ENCODE measurements at places on chromosomes 6 and 20.

DNA sequence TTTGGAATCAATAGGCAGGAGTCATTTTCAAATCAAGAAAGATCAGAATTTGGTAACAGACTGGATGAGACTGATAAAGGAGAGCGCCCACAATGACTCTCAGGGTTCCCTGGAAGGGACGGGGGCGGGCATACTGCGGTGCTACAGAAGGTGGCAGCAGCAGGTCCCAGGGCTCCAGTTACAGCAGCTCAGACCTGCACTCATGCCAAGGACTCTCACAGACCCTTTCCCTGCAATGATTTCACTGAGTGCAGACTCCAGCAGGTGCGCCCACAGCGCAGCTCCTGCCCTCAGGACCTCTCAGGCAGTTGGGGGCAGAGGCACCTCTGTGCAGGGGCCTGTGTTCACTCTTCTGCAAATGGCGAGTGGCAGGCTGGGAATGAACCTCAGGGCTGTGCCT lies 359.8 kb downstream of the ZFAND3 start:
- DNase-seq, result no peak

DNA sequence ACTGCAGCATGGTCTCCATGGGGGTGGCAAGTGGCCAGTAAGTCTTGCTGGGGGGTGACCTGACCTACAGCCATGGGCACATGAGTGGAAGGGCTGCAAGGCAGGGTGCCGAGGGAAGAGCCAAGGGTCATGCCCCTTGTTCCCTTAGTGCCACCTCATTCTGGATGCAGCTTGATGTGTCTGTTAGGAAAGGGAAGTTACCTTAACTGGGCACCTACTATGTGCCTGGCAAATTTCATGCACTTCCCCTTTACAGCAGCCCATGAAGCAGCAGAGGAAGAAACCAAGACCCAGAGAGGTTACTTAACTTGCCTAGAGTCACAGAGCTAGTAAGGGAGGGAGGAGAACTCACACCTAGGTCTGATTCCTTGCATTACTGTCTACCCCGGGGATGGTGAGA lies 174.0 kb downstream of the MRPL14 start:
- no peak for DNase-seq

- DNase-seq, result no peak
Measured at GRCh38 chr6:48057601-48058000, 53.4 kb downstream of the PTCHD4 start.

GRCh38 chr6:21075986-21076385 lies 517.6 kb upstream of the SOX4 start:
- DNase-seq, result no peak

GRCh38 chr6:145213614-145214013 lies 521.7 kb downstream of the EPM2A start:
- no peak for DNase-seq

DNA sequence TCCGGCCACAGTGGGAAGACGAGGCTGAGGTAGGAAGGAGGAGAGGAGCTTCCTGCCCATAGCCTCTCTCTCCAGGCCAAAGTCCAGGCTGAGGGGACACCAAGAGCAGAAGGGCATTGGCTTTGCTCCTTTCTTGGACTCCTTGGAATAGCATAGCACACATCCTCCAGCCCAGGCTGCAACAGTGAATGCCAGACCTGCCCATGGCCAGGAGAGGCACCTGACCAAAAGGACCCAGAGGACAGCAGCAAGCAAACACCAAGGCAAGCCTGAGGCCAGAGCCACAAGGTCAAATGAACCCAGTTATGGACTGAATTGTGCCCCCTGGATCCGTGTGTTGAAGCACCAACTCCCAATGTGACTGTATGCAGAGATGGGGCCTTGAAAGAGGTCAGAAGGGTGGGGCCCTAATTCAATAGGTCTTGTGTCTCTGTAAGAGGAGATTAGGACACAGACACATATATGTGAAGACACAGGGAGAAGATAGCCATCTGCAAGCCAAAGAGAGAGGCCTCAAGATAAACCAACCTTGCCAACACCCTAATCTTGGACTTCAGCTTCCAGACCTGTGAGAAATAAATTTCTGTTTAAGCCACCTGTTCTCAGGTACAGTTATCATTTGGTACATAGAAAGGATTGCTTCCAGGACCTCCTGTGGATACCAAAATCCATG lies 126.5 kb upstream of the NXT1 start:
- DNase-seq, result no peak

GRCh38 chr6:74733830-74734620 lies 471.8 kb downstream of the COL12A1 start:
- DNase-seq, result no peak

DNA sequence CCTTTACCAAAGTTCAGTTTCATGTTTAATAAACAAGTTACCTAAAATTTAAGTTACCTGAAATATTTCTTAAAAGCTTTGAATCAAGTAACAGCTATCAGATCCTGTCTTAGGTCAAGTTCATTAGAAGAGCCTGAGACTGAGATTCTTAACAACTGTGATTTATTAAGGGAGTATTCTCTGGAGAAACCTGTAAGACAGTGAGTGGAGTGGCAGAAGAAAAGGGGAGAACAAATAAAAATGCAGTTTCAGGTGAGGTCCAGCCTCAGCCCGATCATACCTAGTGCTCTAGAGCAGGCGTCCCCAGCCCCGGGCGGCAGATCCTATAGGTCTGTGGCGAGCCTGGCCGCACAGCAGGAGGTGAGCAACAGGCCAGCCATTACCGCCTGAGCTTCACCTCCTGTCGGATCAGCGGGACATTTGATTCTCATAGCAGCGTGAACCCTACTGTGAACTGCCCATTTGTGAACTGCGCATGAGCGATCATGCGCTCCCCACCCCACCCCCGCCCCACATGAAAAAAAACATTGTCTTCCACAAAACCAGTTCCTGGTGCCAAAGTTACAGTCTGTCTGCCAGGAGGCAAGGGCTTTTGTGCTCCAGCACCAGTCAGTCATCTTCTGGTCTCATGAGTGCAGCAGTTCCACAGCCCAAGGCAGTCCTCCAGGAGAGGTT lies 59.2 kb upstream of the ADGRB3 start:
- DNase-seq, result no peak
